ENCODE measurements at places on chromosomes 11 and 22.
A peak's percentile ranks its signal among the peaks of the same experiment; 100 is the strongest.

DNA sequence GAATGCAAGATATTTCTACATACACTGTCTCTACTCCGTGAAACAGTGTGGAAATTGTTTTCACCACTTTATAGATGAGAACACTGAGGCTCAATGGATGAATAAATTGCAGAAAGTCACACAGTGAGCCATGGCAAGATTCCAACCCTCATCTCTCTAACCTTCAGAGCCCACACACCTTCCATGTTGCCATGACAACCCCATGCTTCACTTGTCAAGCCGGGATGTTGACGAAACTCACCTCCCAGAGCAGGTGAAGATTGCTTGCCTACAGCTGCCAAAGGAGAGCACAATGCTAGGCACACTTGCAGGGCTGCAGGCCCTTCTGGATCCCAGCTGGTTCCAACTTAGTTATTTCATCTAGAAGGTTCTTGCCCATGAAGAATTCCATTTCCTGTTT, 71.4 kb upstream of the SEZ6L start:
- DNase-seq: no peak

DNA sequence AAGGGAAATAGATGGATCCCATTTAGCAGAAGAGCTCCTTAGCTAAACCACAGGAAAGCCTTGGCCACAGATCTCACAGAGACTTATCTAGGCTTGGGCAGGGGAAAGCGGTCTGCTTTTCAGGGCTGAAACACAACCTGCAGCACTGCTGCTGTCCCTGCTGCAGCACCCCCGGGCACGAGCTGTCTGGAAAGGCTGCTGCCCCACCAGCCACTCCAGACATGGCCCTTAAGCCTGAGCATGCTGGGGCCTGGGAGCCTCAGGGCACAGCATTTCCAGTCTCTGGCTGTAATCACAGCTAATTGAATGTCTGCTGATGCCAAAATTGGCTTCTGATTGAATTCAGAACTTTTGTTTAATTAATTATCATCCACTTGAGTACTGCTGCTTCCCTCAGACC, 115.0 kb downstream of the TMPRSS5 start:
- no peak for DNase-seq

DNA sequence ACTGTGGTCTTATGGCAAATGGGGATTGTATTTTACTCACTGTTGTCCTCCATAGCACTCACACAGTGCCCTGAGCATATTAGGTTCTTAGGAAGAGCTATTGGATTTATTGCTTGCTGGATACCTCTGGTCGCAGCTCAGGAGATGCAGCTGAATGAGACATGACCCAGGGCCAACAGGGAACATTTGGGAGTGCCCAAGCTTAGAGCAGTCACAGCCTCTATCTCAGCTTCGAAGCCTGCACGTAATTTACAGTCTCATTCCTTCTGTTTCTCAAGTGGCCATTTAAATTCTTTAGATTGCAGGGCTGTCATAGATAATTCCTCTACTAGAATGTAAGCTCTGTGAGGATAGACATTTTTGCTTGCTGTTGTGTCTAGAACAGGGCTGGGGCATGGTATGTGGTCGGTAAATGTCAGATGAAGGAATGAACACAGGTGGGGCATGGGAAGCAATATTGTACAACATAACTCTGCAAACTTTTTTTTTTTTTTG, 192.8 kb downstream of the GRIK4 start:
- no peak for DNase-seq

GRCh38 chr11:59679347-59679746, 10.5 kb upstream of the PATL1 start:
- no peak for DNase-seq

DNA sequence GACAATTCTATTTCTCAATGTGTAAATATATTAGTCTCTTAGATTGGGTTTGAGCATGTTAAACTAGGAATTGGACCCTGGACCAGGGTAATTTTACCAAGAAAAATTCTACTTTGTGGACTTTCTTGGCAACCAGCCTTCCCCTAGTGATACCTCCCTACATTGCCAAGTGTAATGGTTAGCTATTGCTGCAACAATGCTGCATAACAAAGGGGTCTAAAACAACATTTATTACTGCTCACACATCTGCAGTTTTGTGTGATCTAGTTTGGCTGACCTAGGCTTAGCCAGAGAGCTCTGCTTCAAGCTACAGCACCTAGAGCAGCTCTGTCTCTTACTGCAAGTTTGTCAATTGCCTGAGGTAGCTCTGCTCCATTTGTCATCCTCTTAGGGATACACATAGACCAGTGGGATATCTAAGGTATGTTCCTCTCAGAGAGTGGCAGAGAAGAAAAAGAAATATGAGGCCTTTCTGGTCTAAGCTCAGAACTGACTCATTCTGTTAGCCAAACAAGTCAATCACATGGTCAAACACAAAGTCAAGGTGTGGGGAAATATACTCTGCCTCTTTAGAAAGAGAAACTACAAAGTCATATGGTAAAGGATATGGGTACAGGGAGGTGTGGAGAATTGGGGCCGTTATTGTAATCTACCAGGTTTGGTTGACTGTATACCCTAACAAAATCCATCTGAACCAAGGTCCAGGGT, 2.0 kb upstream of the LAYN start:
- DNase-seq: no peak

- no peak for DNase-seq
Observed at GRCh38 chr22:37037669-37038068, 13.9 kb upstream of the KCTD17 start.

GRCh38 chr11:66720223-66720898, 8.7 kb downstream of the SPTBN2 start:
- no peak for DNase-seq

GRCh38 chr11:12517741-12518140, 140.4 kb downstream of the PARVA start:
- no peak for DNase-seq

DNA sequence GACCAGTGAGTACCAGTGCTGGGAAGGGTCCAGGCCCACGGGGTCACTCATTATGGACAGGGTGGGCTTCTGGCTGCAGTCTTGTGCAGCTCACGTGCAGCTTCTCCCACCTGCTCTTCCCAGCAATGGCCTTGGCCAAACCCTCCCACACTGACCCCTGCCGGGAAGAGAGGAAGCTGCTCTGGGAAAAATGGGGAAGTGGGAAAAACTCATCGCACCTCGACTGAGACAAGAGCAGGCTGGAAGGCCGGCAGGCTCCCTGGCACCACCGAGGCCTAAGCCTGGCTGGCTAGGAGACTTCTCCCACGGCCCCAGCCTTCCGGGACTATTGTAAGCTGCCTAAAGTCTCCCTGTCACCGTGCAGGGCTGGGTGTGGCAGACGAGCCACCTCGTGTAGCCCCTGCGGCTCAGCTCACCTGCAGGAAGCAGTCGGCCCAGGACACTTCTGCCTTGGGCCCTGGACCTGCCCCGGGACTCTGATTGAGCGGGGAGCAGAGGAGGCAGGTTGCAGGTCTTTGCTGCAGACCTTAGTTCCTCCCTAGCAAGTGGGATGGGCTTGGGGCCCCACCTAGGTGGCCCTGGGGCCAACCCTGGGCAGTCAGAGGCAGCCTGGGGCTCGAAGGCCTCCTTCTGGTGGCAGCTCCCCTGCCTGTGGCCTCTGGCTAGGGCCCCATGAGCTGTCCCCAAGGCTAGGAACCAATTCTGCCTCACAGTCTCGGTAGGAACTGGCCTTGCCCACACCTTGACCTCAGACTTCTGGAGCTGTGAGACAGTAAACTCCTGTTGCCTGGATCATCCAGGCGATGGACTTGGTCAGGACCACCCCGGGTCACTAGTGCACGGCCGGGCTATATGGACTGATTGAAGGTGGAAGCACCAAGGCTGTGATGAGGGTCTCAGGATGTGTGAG, 23.1 kb downstream of the MRGPRG start:
- no peak for DNase-seq

DNA sequence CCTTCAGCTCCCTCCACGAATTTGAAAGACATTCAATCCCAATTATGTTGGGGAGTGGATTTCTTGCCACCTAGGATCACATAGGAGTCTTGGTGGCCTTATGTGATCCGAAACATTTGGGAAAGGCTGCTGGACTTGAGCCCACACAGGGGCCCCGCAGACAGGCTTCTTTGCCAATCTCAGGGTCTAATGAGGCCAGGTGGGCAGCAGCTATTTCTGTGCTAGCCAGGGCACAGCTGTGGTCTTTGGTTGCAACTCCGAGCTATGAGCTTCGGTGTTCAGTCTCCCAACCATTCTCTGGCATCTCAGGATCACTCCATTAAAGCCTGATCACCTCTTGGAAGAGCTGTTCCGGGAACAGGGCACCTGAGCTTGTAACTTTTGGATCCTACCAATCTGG, 84.4 kb downstream of the TP53I11 start:
- no peak for DNase-seq

DNA sequence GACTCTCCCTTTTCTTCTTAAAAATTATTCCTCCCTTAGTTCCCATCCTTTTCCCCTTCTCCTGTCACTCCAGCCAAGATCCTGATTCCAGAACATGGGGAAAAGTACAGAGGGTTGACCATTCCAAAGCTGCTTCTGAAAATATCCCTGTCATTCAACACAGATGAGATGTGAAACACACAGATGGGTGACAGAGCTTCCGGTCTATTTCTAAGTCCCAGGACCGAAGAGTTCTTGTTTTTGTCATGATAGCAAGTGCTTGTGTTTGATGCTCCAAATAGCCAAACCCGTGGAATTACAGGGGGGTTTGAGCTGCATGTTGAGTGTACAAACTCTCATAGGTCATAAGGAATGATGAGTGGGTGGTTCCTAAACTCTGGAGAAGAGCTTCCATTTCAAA, 57.9 kb downstream of the PARVA start:
- no peak for DNase-seq

- DNase-seq: peak; percentile 92
Observed at GRCh38 chr22:37198258-37199102, 10.4 kb upstream of the C1QTNF6 start.

GRCh38 chr11:111370902-111371578, 8.0 kb downstream of the POU2AF1 start:
- DNase-seq: no peak

- DNase-seq: no peak
Observed at GRCh38 chr11:111177037-111177871, 68.3 kb upstream of the POU2AF2 start.

GRCh38 chr11:27423125-27423524, 49.5 kb downstream of the LGR4 start:
- peak; percentile 9 for DNase-seq

GRCh38 chr11:114073828-114074381, 14.4 kb downstream of the ZBTB16 start:
- DNase-seq: no peak

DNA sequence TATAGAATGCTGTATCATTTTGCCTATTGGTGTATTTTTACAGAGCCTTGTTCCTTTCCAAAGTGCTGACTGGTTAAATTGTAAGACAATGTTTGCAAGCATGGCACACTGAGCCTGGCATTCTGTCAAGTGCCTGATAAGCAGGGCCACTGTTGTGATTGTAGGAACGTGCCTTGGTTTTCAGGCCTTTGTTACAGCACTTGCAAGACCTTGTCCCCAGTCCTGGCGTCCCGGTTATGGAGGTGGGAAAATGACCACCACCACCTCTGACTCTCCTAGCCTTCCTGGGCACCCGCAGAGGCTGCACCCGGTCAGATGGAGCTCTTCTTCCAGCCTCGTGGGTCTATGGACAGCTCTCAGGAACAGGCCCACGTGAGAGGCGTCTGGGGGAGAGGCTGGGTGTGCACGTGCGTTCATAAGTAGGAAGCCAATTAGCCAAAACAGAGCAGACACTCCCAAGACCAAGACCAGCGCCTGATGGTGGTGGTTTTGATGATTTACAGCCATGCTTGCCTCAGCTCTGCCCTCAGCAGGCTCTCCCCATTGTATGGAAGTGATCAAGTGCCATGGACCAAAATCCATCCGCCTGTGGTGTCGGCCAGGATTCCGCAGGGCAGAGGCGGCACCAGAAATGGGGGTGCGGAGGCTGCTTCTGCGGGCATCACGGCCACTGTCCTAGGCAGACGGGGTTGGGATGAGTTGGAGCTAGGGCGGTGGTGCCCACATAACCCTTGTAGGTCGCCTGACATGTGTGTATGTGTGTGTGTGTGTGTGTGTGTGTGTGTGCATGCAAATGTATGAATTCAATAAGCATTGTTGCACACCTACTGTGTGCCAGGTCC, 89.8 kb downstream of the RTL6 start:
- DNase-seq: no peak

DNA sequence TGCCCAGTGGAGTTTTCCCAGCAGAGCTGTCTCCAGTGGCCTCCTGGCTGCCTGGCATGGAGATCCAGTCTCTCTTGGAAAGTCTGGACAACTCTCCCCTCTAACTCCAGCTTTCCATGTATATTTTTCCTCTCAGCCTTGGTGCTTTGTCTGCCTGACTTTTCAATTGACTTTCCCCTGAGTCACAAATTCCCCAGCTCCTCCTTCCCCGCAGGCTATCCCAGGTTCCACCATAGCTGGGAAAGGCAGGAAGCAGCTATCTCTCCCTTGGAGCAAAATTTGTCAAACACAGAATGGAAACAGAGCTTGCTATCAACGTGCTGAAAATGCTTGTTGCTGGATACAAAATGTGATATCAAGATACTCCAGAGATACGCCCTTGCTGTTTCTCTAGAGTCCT, 384.8 kb downstream of the TMEM135 start:
- no peak for DNase-seq

- DNase-seq: no peak
Observed at GRCh38 chr11:19368726-19369375, 128.1 kb upstream of the E2F8 start.

DNA sequence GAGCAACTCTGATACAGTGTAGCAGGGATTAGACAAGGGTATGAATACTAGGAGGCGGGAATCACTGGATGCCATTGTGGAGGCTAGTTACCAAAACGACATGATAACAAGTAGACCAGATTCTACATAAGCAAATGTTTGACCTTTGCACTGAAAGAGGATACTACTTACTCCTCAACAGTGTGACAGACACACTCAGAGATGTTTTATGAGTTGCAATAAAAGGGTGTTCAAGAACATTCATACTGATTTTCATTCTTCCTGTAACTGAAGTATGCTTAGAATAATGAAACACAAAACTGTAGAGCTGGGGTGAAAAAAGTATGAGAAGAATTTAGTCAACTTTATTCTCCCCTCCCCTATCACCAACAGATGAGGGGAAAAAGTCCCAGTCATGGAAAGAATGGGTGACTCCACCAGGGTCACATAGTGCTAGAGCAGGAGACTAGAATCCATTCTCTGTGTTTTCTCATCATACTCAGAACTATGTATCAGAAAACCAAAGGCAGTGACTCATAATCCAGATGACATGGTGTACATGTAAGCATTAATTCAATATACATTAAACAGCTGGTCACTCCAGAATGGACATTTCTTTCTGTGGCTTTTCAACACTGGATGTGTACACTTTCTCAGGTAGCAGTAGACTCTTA, 32.8 kb downstream of the ARHGAP20 start:
- DNase-seq: no peak
